ENCODE measurements at places on chromosomes 5 and 9.

DNA sequence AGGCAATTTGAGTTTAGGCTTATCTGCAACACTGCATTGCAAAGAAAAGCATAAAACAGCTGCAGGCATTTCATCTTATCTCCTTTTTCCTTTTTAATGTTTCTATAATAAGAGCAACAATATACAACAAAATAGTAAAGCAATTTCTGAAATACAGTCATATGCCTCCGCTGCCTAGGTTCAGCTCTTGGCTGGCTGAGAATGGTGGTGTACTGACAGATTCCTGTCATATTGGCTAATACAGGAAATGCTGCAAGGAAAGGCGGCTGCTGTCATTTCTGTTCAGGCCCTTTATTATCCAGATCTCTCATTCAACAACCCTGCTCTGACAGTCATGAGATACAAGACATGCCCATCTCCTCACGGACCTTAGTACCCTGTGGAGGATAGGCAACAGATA, 677.0 kb downstream of the TAF11L14 start:
- no peak for DNase-seq

GRCh38 chr5:112574536-112574935, 155.5 kb upstream of the EPB41L4A start:
- DNase-seq = no peak

- no peak for DNase-seq
Observed at GRCh38 chr9:134007150-134007549, 15.0 kb upstream of the VAV2 start.

- DNase-seq = no peak
Observed at GRCh38 chr5:26009742-26010141, 1028.6 kb downstream of the CDH9 start.

Measured in NCI-H446 treated with DMSO at 0.1 percent for 48 hours (cell line).